ENCODE measurements at places on chromosomes 2 and 18. TPM values are rescaled to one million over a fixed set of nuclear protein-coding genes. Genes with fewer than 3 reads are reported as not detected.

The GKN1 gene
- total RNA-seq = not detected

The CYP27A1 gene
- total RNA-seq = 12.2 TPM

The FAM124B gene
- total RNA-seq = not detected

The KCNE4 gene
- total RNA-seq = not detected

- DNase-seq = no peak
These were observed 17.3 kb upstream of the CNDP2 start for GRCh38 chr18:74478880-74479279.

GRCh38 chr2:72118386-72118785, 29.3 kb downstream of the CYP26B1 start:
- no peak for DNase-seq

DNA sequence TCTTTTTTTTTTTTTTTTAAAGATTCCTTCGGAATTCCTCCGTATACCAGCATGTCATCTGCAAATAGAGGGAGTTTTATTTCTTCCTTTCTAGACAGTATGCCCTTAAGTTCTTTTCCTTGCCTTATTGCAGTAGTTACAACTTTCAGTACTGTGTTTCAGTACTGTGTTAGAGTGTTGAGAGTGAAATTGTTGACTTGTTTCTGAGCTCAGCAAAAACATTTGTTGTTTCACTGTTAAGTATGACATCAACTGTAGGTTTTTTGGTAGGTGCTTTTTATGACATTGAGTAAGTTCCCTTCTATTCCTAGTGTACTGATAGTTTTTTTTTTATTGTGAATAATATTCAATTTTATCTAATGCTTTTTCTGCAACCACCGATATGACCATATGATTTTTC, 43.9 kb downstream of the ACVR2A start:
- no peak for DNase-seq

- DNase-seq = peak; percentile 54
These were observed 79.4 kb upstream of the TCF7L1 start for GRCh38 chr2:85053802-85054201.

DNA sequence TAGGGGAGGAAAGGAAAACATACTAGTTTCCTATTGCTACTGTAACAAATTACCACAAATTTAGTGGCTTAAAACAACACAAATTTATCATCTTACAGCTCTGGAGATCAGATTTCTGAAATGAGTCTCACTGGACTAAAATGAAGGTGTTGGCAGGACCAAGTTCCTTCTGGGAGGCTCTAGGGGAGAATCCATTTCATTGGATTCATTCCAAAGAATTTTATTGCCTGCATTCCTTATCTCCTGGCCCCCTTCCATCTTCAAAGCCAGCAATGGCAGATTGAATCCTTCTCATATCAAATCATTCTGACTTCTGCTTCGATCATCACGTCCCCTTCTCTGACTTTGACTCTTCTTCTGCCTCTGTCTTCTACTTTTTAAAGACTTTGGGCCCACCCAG, 250.9 kb downstream of the IRS1 start:
- no peak for DNase-seq

Data from Calu3 (cell line).